ENCODE measurements at places on chromosomes 12 and 14.

DNA sequence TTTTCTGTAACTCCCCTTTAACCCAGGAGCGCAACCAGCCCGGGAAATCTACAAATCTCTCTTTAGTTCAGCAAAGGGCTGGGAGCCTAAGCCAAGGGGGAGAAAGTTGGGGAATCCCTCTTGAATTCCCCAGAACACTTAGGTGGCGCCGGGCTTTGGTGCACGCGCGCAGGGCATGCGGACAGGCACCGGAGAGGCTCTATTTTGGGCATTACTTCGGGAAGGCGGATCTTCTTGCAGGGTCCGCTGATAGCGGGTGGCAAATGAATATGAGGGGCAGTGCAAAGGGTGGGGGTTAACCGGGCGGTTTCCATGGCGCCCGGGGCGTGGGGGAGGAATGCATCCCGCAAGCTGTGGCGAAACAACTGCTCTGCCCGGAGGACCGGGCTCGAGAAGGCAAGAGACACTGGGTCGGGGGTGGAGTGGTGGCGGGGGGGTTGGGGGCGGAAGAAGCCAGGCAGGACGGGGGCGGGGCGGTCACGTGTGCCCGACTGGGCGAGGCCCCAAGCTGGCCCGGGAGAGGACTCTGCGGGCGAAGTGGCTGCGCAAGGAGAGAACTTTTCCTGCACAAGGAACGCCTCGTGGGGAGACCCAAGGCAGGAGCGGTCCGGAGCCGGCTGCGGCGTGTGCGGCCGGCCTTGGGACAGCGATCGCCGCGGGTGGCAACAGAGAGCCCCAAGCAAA, at the start of gene FLVCR2:
Gene FLVCR2, plus strand, starts transcription at position 519 of the 684 bp plus-strand sequence. CDS start 353 bp downstream, outside the sequence.
- no peak for DNase-seq

GRCh38 chr12:108090107-108090899, 38.8 kb upstream of the WSCD2 start:
- no peak for DNase-seq

DNA sequence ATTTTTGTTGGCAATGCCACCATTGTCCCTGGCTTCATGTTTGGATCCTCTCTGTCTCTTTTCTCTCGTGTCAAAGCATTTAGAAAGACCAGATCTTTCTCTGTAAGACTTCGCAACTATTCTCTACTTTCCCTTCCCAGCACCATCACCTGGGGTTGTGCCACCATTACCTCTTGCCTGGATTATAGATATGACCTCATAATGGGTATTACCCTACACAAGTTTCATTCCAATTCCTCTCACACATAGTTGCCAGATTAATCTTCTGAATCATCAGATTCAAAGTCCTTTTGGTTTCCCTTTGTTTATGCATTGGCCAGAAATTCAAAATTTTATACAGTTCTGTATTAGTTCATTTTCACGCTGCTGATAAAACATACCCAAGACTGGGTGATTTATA, 27.2 kb upstream of the DHRS2 start:
- no peak for DNase-seq

DNA sequence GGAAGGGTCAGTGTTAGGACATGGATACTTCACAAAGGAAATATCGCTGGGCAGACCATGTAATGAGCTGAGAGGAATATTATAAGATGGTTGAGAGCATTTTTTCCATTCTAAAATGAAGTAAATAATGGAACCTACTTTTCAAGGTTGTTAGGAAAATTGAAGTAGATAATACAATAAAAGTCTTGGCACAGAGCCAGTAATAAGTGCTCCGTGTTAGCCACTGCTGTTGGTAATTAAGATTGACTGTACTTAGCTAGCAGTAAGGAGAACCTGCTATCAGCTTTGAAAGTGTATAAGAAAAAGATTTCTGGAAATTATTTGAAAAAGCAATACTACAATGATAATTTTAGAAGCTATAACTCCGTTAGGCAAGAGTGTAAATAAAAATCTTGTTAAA, 77.6 kb downstream of the SCAF11 start:
- peak; percentile 59 for DNase-seq

DNA sequence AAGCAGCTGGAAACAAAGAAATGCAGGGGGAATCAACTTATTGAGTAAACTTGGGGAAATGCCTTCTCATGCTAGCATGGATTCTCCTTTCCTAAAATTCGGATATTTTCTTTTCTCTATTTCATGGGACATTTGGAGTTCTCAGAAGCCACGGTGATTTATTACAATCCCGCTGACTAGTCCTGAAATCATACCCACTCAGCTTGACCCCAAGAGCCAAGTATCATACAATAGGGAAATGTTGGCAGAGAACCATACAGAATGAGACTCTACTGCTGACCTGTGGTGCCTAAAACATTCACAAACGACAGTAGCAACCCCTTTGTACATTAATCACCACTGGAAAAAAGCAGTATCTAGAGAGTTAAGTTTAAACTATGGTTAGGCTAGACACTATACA, 112.4 kb downstream of the KICS2 start:
- DNase-seq, result no peak

- no peak for DNase-seq
These were observed 7.6 kb downstream of the CDCA4 start for GRCh38 chr14:105013150-105013785.

DNA sequence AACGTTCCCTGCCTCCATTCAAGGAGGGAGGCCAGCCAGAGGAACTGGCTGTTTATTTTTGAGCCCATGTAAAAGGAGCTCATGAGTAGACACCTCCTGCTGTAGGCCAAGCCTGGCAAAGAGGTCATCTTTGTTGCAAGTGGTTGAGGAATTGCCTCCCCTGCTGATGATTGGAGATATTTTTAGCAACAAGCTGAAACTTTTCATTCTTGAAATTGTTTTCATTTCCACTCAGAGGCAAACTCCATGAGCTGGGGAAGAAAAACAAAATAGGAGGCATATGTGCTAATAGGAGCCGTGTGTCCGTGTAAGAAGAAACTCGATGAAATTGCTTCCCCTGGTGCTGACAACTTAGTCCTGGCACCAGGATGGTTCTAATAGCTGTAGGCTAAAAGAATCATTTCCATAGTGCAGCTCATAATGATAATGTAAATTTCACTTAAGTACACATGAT, 440.1 kb upstream of the FAR2 start:
- DNase-seq, result no peak

DNA sequence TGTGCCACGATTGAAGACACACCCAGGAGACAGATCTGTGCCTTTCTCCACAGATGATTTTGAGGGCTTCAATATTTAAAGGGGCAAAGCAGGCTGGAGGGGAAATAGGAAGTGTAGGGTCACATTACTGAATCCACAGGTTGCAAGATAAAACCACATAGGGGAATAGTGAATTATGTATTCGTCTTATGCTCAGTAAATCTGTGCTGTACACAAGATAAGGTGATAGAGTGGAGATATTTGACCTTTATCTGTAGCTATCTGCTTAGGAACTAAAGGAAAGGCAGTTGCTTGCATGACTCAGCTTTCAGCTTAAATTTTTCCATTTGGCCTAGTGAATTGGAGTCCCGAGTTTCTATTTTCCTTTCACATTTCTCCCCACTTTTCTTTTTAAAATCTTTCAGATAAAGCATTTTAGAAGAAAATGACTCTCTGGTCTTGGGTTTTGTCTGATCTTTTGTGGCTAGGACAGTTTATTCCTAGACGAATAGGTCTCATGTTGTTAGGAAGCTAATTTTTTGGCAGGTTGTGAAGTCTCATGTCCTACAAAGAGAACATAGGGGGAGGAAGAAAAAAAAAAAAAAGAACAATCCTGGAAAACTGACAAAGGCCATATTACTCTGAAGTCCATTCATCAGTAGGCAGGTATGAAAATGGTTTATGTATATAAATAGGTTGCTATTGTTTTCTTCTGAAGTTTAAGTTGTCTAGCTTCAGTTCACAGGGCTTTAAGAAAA, 55.4 kb downstream of the FBXO33 start:
- no peak for DNase-seq

GRCh38 chr14:99822800-99823455, 29.7 kb downstream of the EML1 start:
- no peak for DNase-seq

GRCh38 chr12:49403971-49404450, 36.7 kb downstream of the SPATS2 start:
- no peak for DNase-seq

GRCh38 chr12:128916425-128916824, 63.1 kb downstream of the GLT1D1 start:
- no peak for DNase-seq

- no peak for DNase-seq
These were observed 19.1 kb upstream of the COL2A1 start for GRCh38 chr12:48023386-48023785.

DNA sequence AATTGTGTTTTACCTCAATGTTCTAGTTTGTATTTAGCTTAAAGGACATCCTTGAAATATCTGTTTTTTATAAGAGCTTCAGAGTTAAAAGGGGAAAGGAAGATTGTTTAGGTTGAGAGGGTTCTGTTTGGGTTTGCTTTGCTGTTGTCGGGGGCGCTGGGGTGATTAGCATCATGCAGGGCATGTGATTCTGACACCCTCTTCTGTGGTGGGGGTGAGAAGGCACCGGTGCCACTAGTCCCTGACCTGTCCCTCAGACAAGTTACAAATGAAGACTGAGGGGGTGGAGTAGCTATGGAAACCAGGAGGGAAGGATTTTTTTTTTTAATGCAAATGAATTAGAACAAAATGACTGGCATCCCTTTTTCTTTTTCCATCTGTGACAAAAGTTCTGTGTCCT, 291.3 kb downstream of the RPAP3 start:
- DNase-seq, result no peak

GRCh38 chr14:78346747-78347146, 176.6 kb downstream of the NRXN3 start:
- DNase-seq, result peak; percentile 87

- no peak for DNase-seq
These were observed 107.3 kb upstream of the CCDC196 start for GRCh38 chr14:66378712-66379505.

GRCh38 chr14:94021416-94022157, 4.6 kb upstream of the OTUB2 start:
- no peak for DNase-seq

- peak; percentile 99 for DNase-seq
These were observed 600.2 kb downstream of the TRHDE start for GRCh38 chr12:72872238-72872887.

GRCh38 chr14:74049876-74050495, 30.8 kb downstream of the BBOF1 start:
- DNase-seq, result no peak

- peak; percentile 62 for DNase-seq
These were observed 505 bp downstream of the KCNC2 start for GRCh38 chr12:75208856-75209811.

- DNase-seq, result no peak
These were observed 6.8 kb downstream of the CDKL1 start for GRCh38 chr14:50389668-50390441.

DNA sequence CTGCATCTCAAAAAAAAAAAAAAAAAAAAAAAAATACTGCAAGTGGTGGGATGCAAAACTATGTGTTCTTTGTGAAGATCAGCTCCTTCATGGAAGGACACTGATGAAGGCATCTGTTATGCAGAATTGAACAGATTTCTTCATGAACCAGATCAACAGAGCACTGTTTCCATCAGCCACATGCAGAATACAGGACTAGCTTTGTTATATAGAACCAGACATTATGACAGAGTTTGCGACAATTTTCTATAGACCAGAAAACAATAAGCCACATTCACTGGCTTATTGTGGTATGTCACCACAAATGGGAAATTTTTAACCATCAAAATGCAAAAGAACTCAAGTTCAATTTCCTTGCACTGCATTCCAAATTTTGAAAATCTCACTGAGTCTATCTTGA, 34.7 kb downstream of the CIT start:
- no peak for DNase-seq

All from NCI-H1417 treated with DMSO at 0.1 percent for 48 hours (cell line).